ENCODE measurements at places on chromosomes 1 and 21. TPM values are rescaled to one million over a fixed set of nuclear protein-coding genes. Genes with fewer than 3 reads are reported as not detected.

GRCh38 chr1:17195731-17196130, 9.2 kb upstream of the PADI1 start:
- H3K4me3 ChIP-seq, result no peak overlapping the region
- no peak overlapping the region for H3K27ac ChIP-seq
- DNase-seq, result no peak
- peaks cover 3% of the 10 kb centered on the region for H3K4me1 ChIP-seq
- H3K36me3 ChIP-seq, result no peaks in the 10 kb centered on the region
- no peaks in the 10 kb centered on the region for H3K27me3 ChIP-seq

CHRNB2 gene
- not detected for polyA plus RNA-seq

ZYG11A gene
- polyA plus RNA-seq, result not detected

C1QB gene
- polyA plus RNA-seq, result not detected

GCSAML gene
- polyA plus RNA-seq, result not detected

DNA sequence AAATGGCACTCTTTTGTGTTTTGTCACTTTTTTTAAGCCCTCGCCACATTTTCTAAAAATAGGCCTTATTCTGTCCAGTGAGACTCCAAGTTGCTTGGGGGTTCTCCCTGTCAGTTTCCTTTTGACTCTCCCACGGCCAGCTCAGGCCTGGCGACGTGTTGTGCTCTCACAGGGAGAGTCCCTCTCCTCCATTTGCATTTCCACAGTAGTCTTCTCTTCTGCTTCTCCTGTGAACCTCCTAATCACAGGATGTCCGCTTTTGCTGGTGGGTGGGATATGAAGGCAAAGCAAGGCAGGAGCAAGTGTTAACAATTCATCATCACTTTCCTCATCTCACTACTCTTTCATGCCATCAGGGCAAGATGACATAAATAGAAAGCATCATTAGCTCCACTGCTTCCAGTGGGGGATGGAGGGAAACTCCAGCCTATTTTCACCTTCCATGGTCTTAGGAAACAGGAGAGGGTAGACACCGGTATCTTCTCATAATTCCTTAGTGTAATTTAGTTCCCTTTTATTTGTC, 99.8 kb downstream of the INTS7 start:
- H3K4me1 ChIP-seq, result peaks cover 29% of the 10 kb centered on the region
- peak overlapping the region; percentile 20 for H3K27ac ChIP-seq
- H3K4me3 ChIP-seq, result no peak overlapping the region
- no peaks in the 10 kb centered on the region for H3K27me3 ChIP-seq

DNA sequence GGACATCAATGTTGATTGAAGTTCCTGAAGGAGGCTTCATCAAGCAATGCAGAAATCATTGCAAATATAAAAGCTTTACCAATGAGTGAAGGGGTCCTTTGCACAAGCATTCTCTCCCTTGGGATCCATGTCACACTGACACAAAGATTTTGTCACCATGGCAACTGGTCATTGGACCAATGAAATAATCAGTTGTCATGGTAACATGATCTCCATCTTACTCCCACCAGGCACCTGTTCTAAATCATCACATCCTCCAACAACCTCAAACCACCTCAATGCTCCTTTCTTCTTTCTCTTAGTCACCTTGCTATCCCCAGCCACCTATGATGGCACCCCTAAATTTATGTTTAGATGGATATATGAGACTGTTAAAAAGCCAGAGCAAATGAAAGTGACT, 13.5 kb upstream of the FOXJ3 start:
- peaks cover 4% of the 10 kb centered on the region for H3K27me3 ChIP-seq
- DNase-seq, result no peak
- no peaks in the 10 kb centered on the region for H3K36me3 ChIP-seq

DNA sequence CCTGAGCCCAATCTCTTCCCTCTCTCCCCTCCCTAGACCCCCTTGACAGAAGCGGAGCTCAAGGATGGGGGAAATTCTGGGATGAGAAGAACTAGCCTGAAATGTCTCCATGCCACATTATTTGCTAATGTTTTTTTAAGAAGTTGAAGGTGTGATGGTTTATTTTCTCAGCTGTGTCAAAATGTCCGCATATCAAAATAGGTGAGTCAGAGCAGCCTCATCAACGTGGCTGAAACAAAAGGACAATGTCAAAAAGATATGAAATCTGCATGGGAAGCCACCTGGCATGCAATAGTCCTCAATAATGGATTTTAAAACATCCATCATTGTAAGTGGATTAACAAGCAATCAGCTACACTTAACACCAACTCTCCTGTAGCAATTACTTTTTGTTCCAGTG, 101.4 kb downstream of the BEND5 start:
- no peak overlapping the region for H3K4me3 ChIP-seq
- H3K27me3 ChIP-seq, result peaks cover 69% of the 10 kb centered on the region
- H3K4me1 ChIP-seq, result peaks cover 9% of the 10 kb centered on the region
- H3K27ac ChIP-seq, result no peak overlapping the region
- H3K36me3 ChIP-seq, result no peaks in the 10 kb centered on the region

DNA sequence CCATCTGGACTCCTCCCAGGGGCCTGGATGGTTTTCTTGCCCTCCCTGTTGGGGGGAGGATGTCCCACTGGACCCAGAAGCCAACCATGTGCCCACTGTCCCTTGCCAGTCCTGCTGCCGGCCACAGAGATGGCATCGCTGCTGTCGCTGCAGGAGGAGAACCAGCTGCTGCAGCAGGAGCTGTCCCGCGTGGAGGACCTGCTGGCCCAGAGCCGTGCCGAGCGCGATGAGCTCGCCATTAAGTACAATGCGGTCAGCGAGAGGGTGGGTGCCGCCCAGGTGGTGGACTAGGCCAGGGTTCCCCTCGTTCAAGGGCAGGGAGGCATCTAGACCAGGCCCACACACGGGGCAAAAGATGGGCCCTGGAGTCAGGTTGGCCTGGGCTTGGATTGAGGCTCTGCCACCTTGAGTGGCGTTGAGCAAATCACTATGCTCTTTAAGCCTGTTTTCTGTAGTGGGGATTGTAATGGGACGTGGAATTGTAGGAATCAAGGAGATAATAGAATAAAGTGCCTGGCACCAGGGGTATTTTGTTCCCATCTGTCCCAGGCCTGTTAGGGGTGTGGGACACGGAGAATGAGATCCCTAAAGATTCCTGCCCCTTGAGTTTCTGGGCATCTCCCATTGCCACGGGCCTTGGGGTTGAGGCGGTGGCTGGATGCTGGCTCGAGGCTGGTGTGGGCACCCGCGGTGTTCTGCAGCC, 2.6 kb downstream of the CROCC start:
- DNase-seq, result no peak
- H3K4me3 ChIP-seq, result no peak overlapping the region
- H3K27me3 ChIP-seq, result no peaks in the 10 kb centered on the region
- H3K36me3 ChIP-seq, result no peaks in the 10 kb centered on the region
- no peaks in the 10 kb centered on the region for H3K4me1 ChIP-seq

C8A gene
- polyA plus RNA-seq, result not detected
